HT1080 (cell line): ENCODE measurements at places on chromosomes 2 and 18. TPM values are rescaled to one million over a fixed set of nuclear protein-coding genes. Genes with fewer than 3 reads are reported as not detected.
A peak's percentile ranks its signal among the peaks of the same experiment; 100 is the strongest.

DNA sequence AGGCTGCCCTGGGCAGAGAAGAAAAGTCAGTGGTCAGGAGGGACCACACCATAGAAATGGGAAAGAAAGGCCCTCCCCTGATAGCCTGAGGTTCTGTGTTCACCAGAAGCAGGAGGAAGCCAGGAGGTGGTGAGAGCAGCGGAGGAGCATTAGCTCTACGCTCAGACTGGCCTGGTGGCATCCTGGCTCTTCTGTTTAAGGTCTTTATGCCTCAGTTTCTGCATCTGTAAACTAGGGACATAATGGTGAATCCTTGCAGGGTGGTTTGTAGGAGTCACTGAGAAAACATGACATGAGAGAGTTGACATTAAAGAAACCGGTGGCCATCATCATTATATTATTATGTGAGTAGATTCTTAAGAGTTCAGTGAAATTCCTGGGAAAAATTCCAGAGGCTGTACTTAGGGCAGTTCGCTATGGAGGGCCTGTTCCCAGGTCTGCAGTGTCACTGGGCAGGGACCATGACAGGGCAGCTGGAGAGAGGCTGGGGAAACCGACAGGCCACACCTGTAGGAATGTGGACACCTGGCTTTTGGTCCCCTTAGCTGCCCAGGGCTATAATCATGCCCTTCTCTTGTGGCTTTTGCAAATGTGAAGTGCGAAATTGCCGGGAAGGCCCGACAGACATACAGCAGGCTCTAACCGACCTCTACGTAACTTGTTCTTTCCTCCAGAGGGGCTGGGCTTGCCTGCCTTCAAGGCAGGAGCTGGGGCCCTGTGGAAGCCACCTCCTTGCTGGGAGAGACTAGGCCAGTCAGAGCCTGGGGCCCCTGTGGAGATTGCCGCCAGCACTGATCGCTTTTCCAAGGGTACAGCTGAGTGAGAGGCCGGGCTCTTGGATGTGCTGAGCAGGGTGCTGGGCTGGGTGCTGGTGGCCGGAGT lies 31.0 kb downstream of the GLI2 start:
- no peak for DNase-seq

DNA sequence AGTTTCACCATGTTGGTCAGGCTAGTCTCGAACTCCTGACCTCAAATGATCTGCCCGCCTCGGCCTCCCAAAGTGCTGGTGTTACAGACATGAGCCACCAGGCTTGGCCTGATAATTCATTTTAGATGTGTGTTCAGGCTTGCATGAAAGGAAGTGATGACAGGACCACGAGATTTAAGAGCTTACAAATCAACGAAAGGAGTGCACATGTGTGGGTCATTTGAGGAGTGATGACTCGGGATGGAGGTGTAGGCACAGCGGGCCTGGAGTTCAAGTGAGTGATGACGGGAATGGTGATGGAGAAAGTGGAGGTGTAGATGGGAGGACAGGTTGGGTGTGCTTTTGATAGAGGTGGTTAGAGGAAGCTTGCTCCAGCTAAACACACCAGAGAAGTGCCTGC lies 742.4 kb downstream of the GALR1 start:
- peak; percentile 48 for DNase-seq

GRCh38 chr2:37324786-37325624 lies at the start of gene PRKD3:
Gene PRKD3, minus strand, starts transcription at chr2:37324833. Its CDS starts 8,309 bp downstream, at chr2:37316524.
- DNase-seq = peak; percentile 41

GRCh38 chr18:23067236-23067635 lies 68.0 kb upstream of the CABLES1 start:
- peak; percentile 24 for DNase-seq

DNA sequence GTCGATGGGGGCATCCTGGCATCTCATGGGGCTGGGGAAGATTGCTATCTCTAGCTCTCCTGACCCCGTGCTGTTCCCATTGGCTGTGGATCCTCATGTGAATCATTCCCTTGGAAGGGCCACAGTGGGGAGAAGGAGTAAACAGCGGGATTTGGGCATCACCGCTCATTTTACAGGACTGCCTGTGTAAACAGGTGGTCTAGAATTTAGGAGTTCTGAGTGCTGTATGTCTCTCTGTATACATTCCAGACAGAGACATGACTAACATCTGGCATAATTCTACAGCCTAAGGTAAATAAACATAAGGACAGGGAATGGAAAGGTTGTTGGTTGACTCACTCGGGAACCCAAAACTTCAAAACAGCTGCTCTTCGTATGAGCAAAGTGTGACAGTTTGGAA lies 92.7 kb downstream of the COPS8 start:
- DNase-seq = peak; percentile 84

- DNase-seq = no peak
Observed at GRCh38 chr2:53289309-53290006, 478.1 kb upstream of the CHAC2 start.

DNA sequence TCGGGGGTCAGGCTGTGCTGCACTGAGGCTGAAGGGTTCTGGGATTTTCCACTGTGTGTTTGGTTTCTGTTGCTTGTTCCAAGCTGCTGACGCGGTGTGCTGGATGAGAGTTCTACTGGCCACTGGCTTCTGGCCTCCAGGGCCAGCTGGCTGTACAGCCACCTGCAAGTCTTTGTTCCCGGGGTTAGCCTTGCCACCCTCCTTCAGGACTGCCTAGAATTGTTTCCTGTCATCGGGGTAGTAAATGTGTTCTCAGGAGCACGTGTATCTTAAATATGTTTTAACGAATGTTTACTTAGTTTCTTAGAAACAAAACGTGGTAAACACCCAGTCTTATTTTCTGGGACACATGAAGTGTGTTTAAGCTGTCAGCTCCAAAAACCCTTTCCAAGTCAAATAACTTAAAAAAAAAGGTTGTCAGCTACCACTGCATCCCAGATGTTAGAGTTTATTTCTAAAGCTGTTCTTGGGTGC lies 231.2 kb downstream of the AGAP1 start:
- no peak for DNase-seq

GRCh38 chr2:189848276-189848675 lies 64.0 kb downstream of the PMS1 start:
- DNase-seq = no peak

DNA sequence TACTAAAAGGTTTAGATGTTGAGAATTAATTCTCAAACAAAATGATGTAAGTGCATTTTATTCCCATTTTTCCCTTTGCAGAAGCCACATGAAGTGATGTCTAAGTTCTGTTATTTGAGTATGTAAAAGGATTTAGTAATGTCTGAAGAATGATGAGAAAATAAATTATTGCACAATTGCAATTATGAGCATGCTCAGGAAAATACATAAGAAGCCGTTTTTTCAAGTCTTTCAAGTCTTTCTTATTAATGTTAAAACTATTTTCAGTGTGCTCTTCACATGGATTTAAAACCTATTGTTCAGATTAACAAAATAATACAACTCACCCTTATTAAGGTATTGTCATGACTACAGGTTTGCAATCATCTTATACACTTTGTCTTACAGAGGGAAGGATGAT lies 331.4 kb upstream of the NETO1 start:
- no peak for DNase-seq

DNA sequence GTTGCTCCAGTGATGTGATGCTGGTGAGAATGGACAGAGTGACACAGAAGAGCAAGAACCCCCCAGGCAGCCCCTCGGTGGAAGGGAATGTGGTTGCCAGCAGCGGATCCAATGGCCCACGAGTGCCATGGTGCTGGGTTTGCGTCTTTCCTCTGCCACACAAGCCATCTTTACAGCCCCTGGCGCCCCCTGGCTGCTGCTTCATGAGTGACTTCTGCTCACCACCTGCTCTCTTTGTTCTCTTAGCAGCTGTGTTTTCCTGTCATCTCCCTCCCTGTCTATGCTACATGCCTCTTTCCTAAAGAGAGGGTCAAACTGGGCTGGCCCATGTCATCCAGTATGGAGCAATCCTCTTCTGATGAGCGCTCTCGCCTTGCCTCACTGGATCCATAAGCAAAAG lies 300.0 kb upstream of the SMIM21 start:
- peak; percentile 47 for DNase-seq

- no peak for DNase-seq
Observed at GRCh38 chr2:95539836-95540235, 52.0 kb upstream of the TRIM43 start.

GRCh38 chr18:55868909-55869308 lies 280.9 kb upstream of the TCF4 start:
- DNase-seq = peak; percentile 51

DNA sequence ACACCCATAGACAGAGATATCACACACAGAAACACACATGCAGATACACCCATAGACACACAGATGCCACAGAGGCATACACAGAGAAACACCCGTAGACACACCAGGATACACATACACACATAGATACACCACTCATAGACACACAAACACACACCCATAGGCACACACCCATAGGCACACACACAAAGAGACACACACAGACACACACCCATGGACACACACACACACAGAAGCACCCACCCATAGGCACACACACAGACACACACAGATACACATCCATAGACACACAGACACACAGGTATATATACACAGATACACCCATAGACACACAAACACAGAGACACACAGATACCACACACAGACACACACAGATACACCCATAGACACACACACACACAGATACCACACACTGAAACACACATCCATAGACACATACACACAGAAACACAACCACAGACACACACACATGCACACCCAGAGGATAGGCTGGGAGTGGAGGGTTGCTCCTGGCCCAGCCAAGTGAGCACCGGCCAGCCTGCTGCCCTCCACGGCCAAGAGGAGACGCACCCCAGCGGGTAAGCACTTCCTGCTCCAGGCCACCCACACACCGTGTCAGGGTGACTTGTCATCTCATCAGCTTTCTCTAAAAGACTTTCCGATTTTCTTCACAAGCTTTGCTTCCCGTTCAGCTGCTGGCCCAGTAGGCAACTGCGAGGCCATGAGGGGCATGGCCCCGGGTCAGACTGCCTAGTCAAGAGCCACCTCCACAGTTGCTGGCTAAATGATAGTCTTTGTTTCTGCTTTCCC lies 14.1 kb upstream of the CNNM3 start:
- no peak for DNase-seq

DNA sequence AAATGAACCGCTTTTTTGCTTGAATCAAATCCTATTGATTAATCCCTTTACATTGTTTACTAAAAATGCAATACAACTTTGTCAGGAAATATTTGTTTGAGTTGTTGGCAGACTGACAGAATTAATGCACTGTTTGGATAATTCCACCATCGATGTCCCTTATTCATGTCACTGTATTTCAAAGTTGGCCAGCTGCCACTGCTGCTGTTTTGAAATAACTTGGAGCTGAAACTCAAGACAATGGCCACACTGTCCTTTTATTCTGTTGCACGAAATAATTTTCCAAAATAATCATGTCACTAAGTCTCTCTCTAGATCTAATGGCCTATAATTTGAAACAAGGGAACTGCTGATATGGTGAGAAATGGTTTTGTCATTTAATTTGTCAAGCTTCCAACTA lies 55.2 kb upstream of the PAX3 start:
- no peak for DNase-seq

DNA sequence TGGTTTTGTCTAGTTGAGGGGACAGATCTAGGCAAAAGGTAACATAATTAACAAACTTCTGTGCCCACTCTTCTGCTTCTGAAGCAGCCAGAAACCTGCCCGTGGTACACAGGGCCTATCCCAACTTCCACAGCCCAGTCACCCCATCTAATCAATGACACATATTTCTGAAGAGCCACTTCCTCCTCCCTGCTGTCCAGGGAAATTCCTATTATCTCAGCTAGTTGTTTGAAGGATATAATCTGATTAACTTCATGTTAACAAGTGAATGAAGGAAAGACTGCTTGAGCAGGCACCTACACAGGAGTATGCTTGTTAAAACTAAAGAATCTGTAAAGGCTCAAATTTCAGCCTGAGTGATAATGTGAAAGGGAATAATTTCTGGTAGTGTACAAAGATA lies 61.4 kb downstream of the CCDC148 start:
- DNase-seq = peak; percentile 4

- no peak for DNase-seq
Observed at GRCh38 chr2:126467367-126468054, 188.4 kb upstream of the GYPC start.

DNA sequence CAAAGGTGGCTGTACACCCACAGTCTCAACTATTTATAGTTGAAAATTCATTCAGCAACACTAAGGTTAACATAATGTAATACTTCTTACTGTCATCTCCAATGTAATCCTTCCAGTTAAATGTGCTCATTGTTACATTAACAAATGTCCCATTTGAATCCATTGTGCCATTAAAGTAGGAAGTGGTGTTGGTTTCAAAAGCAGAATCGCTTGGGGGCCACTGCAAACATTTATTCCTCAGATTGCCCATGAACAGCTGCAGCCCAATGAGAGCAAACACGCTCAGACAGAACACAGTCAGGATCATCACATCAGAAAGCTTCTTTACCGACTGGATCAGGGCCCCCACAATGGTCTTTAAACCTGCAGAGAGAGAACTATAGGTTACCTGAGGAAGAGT lies 41.4 kb downstream of the SCN3A start:
- DNase-seq = no peak

- DNase-seq = no peak
Observed at GRCh38 chr2:228688007-228688645, 506.6 kb upstream of the SPHKAP start.

DNA sequence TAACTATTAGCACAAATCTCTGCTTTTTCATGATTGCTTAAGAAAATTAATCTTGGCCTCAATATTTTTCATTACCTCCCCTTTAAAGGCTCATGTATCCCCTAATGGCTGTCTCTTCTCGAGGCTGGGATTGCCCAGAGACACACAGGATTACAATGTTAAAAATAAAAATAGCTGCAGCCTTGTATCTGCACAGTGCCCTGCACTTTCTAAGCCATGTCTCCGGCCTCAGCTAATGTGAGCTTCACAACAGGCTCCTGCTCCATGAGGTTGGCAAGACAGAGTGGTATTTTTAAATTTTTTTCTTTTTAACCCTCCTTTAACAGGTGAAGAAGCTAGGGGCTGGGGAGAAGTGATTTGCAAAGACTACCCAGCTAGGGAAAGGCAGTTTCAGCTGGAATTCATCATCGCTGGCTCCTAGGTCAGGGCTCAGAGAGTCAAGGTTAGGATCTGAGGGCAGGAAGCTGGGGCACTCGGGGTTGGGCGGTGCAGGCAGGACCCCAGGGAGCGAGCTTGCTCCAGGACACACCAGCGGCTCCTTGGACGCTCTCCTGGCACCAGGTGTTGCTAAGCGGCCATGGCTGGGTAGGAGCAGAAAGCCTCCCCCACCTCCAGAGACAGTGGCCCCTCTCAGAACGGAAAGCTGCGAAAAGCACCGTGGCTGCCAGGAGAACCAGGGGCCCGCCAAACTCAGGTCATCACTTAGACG lies 135.6 kb downstream of the SMAD2 start:
- DNase-seq = no peak

Gene NYAP2
- total RNA-seq = not detected in 2 replicates

Gene ABCG8
- not detected in 2 replicates for total RNA-seq

Gene SEPTIN10
- 31.5 and 45.2 TPM in 2 replicates for total RNA-seq

Gene RUFY4
- not detected in 2 replicates for total RNA-seq

Gene DES
- total RNA-seq = not detected in 2 replicates

Gene UGT1A4
- not detected in 2 replicates for total RNA-seq

Gene SLC19A3
- not detected in 2 replicates for total RNA-seq

Gene IL1F10
- not detected in 2 replicates for total RNA-seq

Gene TRIM54
- total RNA-seq = 0.13 and 1.2 TPM in 2 replicates

Gene RAB17
- total RNA-seq = 0.43 TPM in 1 of 2 replicates, not detected in the other

Gene PLB1
- total RNA-seq = 1.2 and 1.8 TPM in 2 replicates

Gene OTOS
- total RNA-seq = not detected in 2 replicates
